H1 (cell line): ENCODE measurements at places on chromosomes 1 and 21. TPM values are rescaled to one million over a fixed set of nuclear protein-coding genes. Genes with fewer than 3 reads are reported as not detected.

The ANXA9 gene
- 3.3 and 3.5 TPM in 2 replicates for polyA plus RNA-seq

The MYCL gene
- 20.3 and 30.3 TPM in 2 replicates for polyA plus RNA-seq

The FAM163A gene
- polyA plus RNA-seq, result 0.18 and 0.28 TPM in 2 replicates

- DNase-seq, result no peak
These were observed 18.2 kb upstream of the QSOX1 start for GRCh38 chr1:180136331-180136967.

GRCh38 chr1:12566484-12567287, 51.3 kb downstream of the DHRS3 start:
- no peak for DNase-seq

GRCh38 chr1:208888376-208888775, 644.2 kb upstream of the PLXNA2 start:
- DNase-seq, result no peak

DNA sequence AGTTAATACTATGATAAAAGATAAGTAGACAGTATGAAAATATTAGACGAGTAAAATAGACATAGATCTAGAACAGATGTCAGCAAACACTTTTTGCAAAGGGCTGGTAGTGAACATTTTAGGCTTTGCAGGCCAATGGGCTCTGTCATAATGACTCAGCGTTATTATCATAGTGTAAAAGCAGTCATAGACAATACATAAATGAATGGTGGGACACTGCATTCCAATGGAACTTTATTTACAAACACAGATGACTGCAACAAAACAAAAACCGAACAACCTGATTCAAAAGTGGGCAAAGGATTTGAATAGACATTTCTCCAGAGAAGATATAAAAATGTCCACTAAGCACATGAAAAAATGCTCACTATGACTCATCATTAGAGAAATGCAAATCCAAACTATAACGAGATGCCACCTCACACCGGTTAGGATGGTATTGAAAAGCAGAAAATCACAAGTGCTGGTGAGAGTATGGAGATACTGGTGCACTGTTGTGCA, 7.3 kb downstream of the GSTM5 start:
- no peak for DNase-seq

GRCh38 chr1:227073786-227074185, 133.7 kb downstream of the COQ8A start:
- no peak for DNase-seq

- DNase-seq, result no peak
These were observed 69.5 kb upstream of the NFASC start for GRCh38 chr1:204801211-204801610.

The CAP1 gene
- 94.5 and 140 TPM in 2 replicates for polyA plus RNA-seq

The ATP1A2 gene
- polyA plus RNA-seq, result 40.8 and 54.2 TPM in 2 replicates

DNA sequence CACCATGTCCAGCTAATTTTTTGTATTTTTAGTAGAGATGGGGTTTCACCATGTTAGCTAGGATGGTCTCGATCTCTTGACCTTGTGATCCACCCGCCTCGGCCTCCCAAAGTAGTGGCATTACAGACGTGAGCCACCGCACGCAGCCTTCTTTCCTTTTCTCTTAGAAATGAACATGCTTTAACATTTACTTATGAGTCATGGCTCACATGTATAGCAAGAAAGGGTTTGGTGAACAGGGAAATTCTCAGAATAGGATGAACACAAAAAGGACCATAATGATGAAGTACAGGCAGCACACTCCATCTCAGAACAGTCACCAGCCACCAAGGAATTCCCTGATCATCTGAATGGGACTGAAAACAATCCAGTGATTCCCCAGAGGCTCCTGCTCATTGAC, 9.4 kb upstream of the VAMP4 start:
- DNase-seq, result no peak

DNA sequence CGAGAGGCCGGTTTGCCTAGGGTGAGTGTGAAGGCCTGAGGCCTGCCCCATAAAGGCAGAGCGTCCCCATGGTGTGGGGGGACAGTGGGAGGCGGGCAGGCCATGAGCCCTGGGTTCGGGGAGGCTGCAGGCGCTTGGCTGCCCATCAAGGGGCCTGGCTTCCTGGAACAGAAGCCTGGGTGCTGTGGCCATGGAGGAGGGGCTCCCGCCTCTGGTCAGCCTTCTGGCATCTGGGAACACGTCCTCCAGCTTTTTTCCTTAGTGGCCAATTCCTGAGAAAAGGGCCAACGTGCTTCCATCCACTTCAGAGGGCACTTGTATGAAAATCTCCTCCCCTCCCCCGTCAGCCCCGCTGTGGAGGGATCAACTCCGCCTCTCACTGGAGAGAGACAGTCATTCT, 58.7 kb downstream of the PRDM16 start:
- DNase-seq, result no peak

- no peak for DNase-seq
These were observed 181.5 kb downstream of the PLPP3 start for GRCh38 chr1:56397811-56398231.
